ENCODE measurements at places on chromosomes 4 and X. TPM values are rescaled to one million over a fixed set of nuclear protein-coding genes. Genes with fewer than 3 reads are reported as not detected.

DNA sequence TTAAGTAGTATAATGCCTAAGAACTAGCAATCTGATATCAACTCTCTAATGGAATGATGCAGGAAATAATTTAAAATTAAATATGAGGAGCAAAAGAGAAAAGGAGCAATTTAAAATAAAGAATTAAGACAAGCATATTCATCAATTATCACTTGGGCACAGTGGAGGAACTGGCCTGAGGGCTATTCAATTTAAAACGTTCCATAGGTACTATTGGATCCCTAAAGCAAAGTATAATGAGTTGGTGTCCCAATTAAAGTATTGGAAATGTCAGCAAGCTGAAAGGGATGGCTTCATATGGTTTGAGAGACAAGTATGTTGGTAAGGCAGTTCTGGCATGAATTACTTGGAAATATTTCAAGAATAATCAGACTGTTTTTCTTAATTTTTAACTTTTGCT, 2064.1 kb upstream of the TENM3 start:
- H3K27ac ChIP-seq = no peak overlapping the region
- DNase-seq = no peak
- H3K4me3 ChIP-seq = no peak overlapping the region
- H3K36me3 ChIP-seq = no peaks in the 10 kb centered on the region
- H3K27me3 ChIP-seq = no peaks in the 10 kb centered on the region

GRCh38 chr4:157664726-157665125, 444.2 kb downstream of the GRIA2 start:
- H3K36me3 ChIP-seq = no peaks in the 10 kb centered on the region
- H3K27me3 ChIP-seq = no peaks in the 10 kb centered on the region
- H3K4me1 ChIP-seq = no peaks in the 10 kb centered on the region
- no peak for DNase-seq
- no peak overlapping the region for H3K4me3 ChIP-seq

- H3K27ac ChIP-seq = no peak overlapping the region
- no peaks in the 10 kb centered on the region for H3K4me1 ChIP-seq
- H3K4me3 ChIP-seq = no peak overlapping the region
- H3K27me3 ChIP-seq = no peaks in the 10 kb centered on the region
These were observed 6.0 kb downstream of the SEL1L3 start for GRCh38 chr4:25856756-25857155.

GRCh38 chr4:33883111-33883510, 2361.2 kb downstream of the ARAP2 start:
- H3K4me1 ChIP-seq = no peaks in the 10 kb centered on the region
- no peak overlapping the region for H3K27ac ChIP-seq
- DNase-seq = no peak
- H3K4me3 ChIP-seq = no peak overlapping the region
- H3K27me3 ChIP-seq = no peaks in the 10 kb centered on the region

GRCh38 chr4:164866817-164867490, 10.0 kb upstream of the APELA start:
- H3K4me3 ChIP-seq = no peak overlapping the region
- no peaks in the 10 kb centered on the region for H3K4me1 ChIP-seq
- no peak overlapping the region for H3K27ac ChIP-seq
- DNase-seq = no peak
- no peaks in the 10 kb centered on the region for H3K36me3 ChIP-seq

DNA sequence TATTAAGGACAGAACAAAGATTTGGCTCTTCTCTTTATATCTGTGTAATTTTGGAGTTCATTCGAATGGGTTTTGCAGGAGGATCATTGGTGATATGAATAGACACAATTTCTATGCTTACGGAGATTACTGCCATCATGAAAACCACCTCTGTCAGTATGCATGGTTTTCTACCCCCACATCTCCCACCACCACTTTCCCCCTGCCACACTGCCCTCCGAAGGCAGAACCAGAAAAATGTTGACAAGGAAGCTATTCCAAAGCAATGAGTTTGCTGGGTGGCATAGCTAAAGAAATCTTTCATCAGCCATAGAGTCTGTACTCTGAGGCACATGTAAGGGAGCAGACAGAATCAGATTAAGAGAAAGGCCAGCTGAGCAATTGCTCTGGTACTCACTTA, 567.3 kb upstream of the ACTRT1 start:
- no peak overlapping the region for H3K27ac ChIP-seq
- DNase-seq = no peak
- no peaks in the 10 kb centered on the region for H3K4me1 ChIP-seq

DNA sequence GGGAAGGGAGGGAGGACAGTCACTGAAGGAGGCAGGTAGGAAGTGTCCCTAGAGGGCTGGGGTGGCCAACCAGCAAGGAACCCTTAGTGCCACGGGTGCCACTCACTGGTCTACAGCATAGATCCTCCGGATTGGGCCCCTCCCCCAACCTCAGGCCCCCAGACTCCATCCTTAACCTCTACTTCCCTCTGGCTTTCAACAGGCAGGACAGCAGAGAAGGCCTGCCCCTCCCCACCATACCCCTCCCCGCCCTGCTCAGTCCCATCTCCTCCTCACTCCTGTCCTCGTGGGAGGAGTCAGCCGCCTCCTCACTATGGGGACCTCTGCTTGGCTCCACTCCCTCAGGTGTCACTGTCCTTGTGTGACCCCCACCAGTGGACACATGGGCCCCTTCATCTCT, 77.7 kb upstream of the PSAPL1 start:
- no peaks in the 10 kb centered on the region for H3K27me3 ChIP-seq

The USO1 gene
- total RNA-seq = 58.4 TPM

The TAF7L gene
- not detected for total RNA-seq

The HOPX gene
- total RNA-seq = not detected
